Upper lobe of right lung (tissue), 1 donor: ENCODE measurements at places on chromosomes 12 and 14. TPM values are rescaled to one million over a fixed set of nuclear protein-coding genes. Genes with fewer than 3 reads are reported as not detected.

GRCh38 chr12:55762646-55763045, 19.7 kb downstream of the GDF11 start:
- H3K27me3 ChIP-seq = no peaks in the 10 kb centered on the region
- no peak for DNase-seq
- no peak overlapping the region for H3K4me3 ChIP-seq

GRCh38 chr14:61581340-61581739, 114.0 kb upstream of the HIF1A start:
- H3K36me3 ChIP-seq = no peaks in the 10 kb centered on the region
- peaks cover 9% of the 10 kb centered on the region for H3K4me1 ChIP-seq
- DNase-seq = no peak
- H3K27ac ChIP-seq = no peak overlapping the region

- no peak overlapping the region for H3K4me3 ChIP-seq
- H3K4me1 ChIP-seq = peaks cover 20% of the 10 kb centered on the region
- DNase-seq = peak; percentile 90
- peaks cover 29% of the 10 kb centered on the region for H3K27me3 ChIP-seq
- no peaks in the 10 kb centered on the region for H3K36me3 ChIP-seq
Measured at GRCh38 chr12:49962861-49963765, 1.4 kb downstream of the AQP5 start.

DNA sequence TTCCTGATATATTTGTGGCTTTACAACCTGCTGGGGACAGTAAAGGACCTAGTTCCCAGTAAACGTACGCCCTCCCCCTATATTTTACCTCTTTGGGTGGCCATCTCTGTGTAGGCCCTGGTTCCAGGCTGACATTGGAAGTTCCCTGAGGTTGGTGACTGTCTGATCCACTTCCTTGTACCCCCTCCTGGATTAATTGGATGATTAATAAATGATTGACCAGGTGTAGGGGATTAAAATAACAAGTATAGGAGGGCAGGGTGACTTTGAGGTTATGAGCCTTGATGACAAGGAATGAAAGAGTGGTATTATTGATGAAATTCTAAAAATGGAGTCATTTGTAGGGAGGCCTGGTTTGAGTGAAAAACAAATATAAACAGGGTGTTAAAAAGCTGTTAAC, 9.6 kb downstream of the SUSD6 start:
- H3K4me3 ChIP-seq = no peak overlapping the region
- no peak for DNase-seq
- H3K4me1 ChIP-seq = peaks cover 92% of the 10 kb centered on the region
- H3K36me3 ChIP-seq = no peaks in the 10 kb centered on the region
- peak overlapping the region; percentile 18 for H3K27ac ChIP-seq

DNA sequence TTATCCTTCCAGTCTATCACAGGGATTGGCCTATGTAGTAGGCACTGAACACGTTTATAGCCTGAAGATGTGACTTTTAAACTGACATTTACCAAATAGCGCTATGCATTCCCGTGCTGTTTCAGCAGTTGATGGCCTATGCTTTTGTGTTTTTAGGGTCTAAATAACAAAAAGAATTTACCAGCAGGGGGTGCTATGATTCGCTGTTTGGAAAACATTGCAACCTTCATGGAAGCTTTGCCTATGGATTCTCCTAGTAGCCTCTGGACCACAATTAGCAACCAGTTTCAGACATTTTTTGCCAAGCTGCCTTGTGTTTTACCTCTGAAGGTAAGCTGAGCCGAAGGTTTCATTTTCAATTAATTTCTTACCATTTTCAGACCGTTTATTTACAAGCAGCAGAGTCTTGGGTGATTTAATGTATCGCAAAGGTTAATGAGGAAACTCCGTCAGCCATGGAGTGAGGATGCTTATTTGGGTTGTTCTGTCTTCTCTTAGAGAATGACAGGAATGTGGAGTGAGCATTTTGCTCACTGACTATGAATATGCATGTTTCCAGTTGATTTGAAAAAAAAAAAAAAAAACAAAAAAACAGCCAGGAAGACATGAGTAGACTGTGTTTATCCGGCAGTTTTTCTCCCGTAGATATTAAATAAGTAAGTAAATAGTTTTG, 133.1 kb downstream of the PRIMA1 start:
- H3K36me3 ChIP-seq = no peaks in the 10 kb centered on the region
- H3K4me3 ChIP-seq = no peak overlapping the region
- H3K4me1 ChIP-seq = no peaks in the 10 kb centered on the region
- no peak for DNase-seq

GRCh38 chr14:64762044-64763034, 58.1 kb downstream of the PLEKHG3 start:
- peak; percentile 76 for DNase-seq
- H3K4me1 ChIP-seq = peaks cover 35% of the 10 kb centered on the region
- H3K27ac ChIP-seq = no peak overlapping the region
- H3K27me3 ChIP-seq = no peaks in the 10 kb centered on the region
- no peak overlapping the region for H3K4me3 ChIP-seq

DNA sequence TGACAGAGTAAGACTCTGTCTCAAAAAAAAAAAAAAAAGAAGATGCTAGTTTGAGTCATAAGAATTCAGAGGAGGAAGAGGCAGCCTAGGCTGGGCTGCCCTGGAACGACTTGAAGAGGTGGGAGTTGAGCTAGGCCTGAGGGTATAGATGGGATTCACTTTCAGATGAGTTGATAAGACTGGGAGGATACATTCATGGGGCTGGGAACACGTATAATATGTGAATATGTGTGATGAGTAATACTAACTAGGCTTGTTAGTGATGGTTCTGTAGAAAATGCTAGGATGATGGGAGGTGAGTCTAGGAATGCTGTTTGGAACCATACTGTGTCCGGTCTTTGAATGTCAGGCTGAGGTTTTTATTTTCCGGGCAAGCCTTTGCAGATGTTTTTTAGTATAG, 9.0 kb downstream of the PLEKHA5 start:
- DNase-seq = no peak
- H3K4me3 ChIP-seq = no peak overlapping the region
- H3K27ac ChIP-seq = no peak overlapping the region
- H3K4me1 ChIP-seq = no peaks in the 10 kb centered on the region

GRCh38 chr14:105925615-105926372, 399.4 kb downstream of the TMEM121 start:
- no peak for DNase-seq
- H3K4me3 ChIP-seq = no peak overlapping the region
- peaks cover 13% of the 10 kb centered on the region for H3K27me3 ChIP-seq
- H3K36me3 ChIP-seq = no peaks in the 10 kb centered on the region
- no peak overlapping the region for H3K27ac ChIP-seq
- no peaks in the 10 kb centered on the region for H3K4me1 ChIP-seq

DNA sequence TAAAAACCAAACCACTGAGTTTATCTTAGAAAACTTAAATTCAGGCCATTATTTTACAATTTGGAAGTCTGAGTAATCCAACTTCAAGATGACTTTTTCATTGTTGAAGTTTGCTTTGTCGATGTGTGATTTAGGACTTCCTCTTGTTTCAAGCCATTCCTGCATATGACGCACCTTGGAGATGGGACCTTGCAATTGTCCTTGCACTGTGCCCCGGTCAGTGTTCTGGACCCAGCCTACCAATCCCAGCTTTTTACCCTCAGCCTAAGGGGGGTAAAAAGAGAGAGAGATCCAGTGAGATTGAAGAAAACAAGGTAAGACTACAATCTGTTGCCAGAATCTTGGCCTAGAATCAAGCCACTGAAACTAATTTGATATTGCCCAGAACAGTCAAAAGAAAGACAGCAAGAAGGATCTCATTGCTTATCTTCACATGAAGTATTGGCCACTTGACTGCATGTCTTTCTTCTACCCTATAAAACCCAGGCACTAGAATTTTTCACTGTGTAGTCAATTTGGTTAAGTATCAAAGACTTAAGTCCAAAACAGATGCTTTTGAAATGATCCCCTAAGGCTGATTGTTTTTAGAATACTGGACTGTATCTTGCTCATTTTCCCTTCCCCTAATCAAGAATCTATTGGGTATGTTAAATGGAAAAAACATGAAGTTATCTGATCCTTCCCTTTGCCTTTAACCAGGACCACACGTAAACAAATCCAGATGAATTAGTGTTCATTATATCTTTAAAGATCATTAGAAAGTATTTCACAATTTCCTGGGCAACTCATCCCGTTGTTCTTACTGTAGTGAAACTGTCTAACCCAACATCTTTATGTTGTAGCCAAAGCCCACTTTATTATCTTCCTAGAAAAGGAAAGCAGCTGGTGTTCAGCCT, 2.4 kb upstream of the MLH3 start:
- H3K36me3 ChIP-seq = no peaks in the 10 kb centered on the region
- H3K4me1 ChIP-seq = peaks cover 13% of the 10 kb centered on the region
- H3K4me3 ChIP-seq = no peak overlapping the region
- H3K27me3 ChIP-seq = no peaks in the 10 kb centered on the region
- no peak overlapping the region for H3K27ac ChIP-seq

DNA sequence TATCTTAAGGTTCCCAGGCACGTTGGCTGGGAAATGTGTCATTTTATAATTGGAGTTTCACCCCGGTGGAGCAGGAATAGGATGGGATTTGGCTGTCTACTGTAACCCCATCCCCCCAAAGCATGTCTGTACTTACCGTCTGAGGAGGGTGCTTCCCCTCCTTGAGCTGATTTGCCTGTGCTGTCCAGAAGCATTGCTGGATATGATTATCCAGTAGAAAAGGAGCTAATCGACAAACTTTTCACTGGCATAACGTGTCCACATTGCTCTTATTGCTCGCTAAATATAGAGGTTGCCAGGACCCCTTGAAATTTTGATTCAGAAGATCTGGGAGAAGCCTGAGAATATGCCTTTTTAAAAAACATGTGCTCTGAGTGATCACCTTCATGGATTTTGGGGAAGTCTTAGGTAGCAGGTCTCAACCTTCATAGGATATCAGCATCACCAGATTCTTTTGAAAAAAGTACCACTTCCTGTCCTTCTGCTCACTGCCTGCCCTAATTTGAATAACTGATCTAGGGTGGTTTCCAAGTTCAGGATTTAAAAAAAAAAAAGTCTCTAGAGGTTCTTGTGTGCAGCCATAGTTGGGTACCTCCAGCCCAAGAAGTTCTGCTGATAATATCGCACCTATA, 80.4 kb upstream of the KCNA1 start:
- DNase-seq = no peak
- no peaks in the 10 kb centered on the region for H3K36me3 ChIP-seq
- H3K4me1 ChIP-seq = no peaks in the 10 kb centered on the region
- no peak overlapping the region for H3K27ac ChIP-seq

GRCh38 chr14:38021861-38022260, 185.8 kb upstream of the SSTR1 start:
- H3K4me1 ChIP-seq = no peaks in the 10 kb centered on the region
- H3K27me3 ChIP-seq = no peaks in the 10 kb centered on the region
- no peak overlapping the region for H3K4me3 ChIP-seq
- DNase-seq = no peak

GRCh38 chr14:80491650-80492049, 280.3 kb upstream of the DIO2 start:
- H3K27ac ChIP-seq = no peak overlapping the region
- no peaks in the 10 kb centered on the region for H3K27me3 ChIP-seq
- no peaks in the 10 kb centered on the region for H3K36me3 ChIP-seq
- H3K4me1 ChIP-seq = no peaks in the 10 kb centered on the region
- no peak for DNase-seq
- no peak overlapping the region for H3K4me3 ChIP-seq

- no peaks in the 10 kb centered on the region for H3K36me3 ChIP-seq
- no peak overlapping the region for H3K4me3 ChIP-seq
- no peak overlapping the region for H3K27ac ChIP-seq
- peaks cover 4% of the 10 kb centered on the region for H3K27me3 ChIP-seq
- no peaks in the 10 kb centered on the region for H3K4me1 ChIP-seq
Measured at GRCh38 chr12:101238306-101238705, 28.3 kb upstream of the SLC5A8 start.

The PMCH gene
- total RNA-seq = not detected

The ZC2HC1C gene
- 4.5 TPM for total RNA-seq

The PTHLH gene
- total RNA-seq = 1.9 TPM

The CIROP gene
- not detected for total RNA-seq

The HECTD1 gene
- total RNA-seq = 161 TPM

The FGD4 gene
- 65.5 TPM for total RNA-seq

The METTL25 gene
- 15.1 TPM for total RNA-seq

The PPP2R5E gene
- total RNA-seq = 46.0 TPM

The GPR68 gene
- 6.3 TPM for total RNA-seq

The ZFP36L1 gene
- 187 TPM for total RNA-seq
